A549 treated with RU486 at 1 μM for 4 hours (cell line): ENCODE measurements at places on chromosomes 2 and 18. TPM values are rescaled to one million over a fixed set of nuclear protein-coding genes. Genes with fewer than 3 reads are reported as not detected.

IL36B gene
- total RNA-seq = not detected in 5 replicates

TMEM237 gene
- 15.7 to 20.3 TPM (median 19.6 TPM) in 5 replicates for total RNA-seq

SCG2 gene
- 0.82 to 1.5 TPM (median 1.2 TPM) in 5 replicates for total RNA-seq

PCARE gene
- not detected in 5 replicates for total RNA-seq

AKAIN1 gene
- total RNA-seq = not detected in 5 replicates

FAM110C gene
- 0.06 to 0.30 TPM (median 0.16 TPM) in 5 replicates for total RNA-seq

FSHR gene
- 0.07 TPM in 1 of 5 replicates, not detected in the others for total RNA-seq

FTCDNL1 gene
- total RNA-seq = 1.8 to 2.8 TPM (median 2.5 TPM) in 5 replicates

ZAP70 gene
- not detected in 5 replicates for total RNA-seq

CXCR2 gene
- total RNA-seq = not detected in 5 replicates

FBXO36 gene
- total RNA-seq = 0.93 to 1.8 TPM (median 1.2 TPM) in 5 replicates

LOXHD1 gene
- total RNA-seq = not detected in 5 replicates

SPDYA gene
- total RNA-seq = 0.14 to 0.25 TPM in 2 of 5 replicates, not detected in the others

PFN4 gene
- total RNA-seq = 0.67 to 1.5 TPM (median 1.4 TPM) in 5 replicates

ELOA2 gene
- not detected in 5 replicates for total RNA-seq

TSPYL6 gene
- total RNA-seq = not detected in 5 replicates

PLA2R1 gene
- total RNA-seq = 1.4 to 2.9 TPM (median 2.6 TPM) in 5 replicates

LRRTM1 gene
- not detected in 5 replicates for total RNA-seq

CHRNA1 gene
- not detected in 5 replicates for total RNA-seq

UNC50 gene
- total RNA-seq = 31.1 to 47.9 TPM (median 43.7 TPM) in 5 replicates

GTF2A1L gene
- total RNA-seq = not detected in 5 replicates

SCN3A gene
- total RNA-seq = 0.02 TPM in 2 of 5 replicates, not detected in the others

TNP1 gene
- total RNA-seq = not detected in 5 replicates

GRB14 gene
- total RNA-seq = 3.5 to 6.5 TPM (median 5.2 TPM) in 5 replicates

SERPINB4 gene
- 0.11 to 0.18 TPM (median 0.15 TPM) in 4 of 5 replicates, not detected in the other for total RNA-seq

CAPN13 gene
- 0.07 to 0.08 TPM in 2 of 5 replicates, not detected in the others for total RNA-seq

GNLY gene
- not detected in 5 replicates for total RNA-seq

LGALSL gene
- 7.8 to 12.3 TPM (median 10.3 TPM) in 5 replicates for total RNA-seq

MARCHF4 gene
- 47.3 to 64.6 TPM (median 56.8 TPM) in 5 replicates for total RNA-seq

ZCCHC2 gene
- total RNA-seq = 8.3 to 10.0 TPM (median 9.6 TPM) in 5 replicates

SOX11 gene
- not detected in 5 replicates for total RNA-seq

PSMA8 gene
- total RNA-seq = not detected in 5 replicates

EGR4 gene
- total RNA-seq = 0.17 to 0.37 TPM (median 0.27 TPM) in 5 replicates

WDCP gene
- 11.4 to 13.3 TPM (median 12.1 TPM) in 5 replicates for total RNA-seq

GMPPA gene
- total RNA-seq = 33.3 to 39.2 TPM (median 37.5 TPM) in 5 replicates

SERPINB12 gene
- total RNA-seq = not detected in 5 replicates

CFC1 gene
- total RNA-seq = not detected in 5 replicates

LIMS2 gene
- 4.1 to 7.8 TPM (median 5.2 TPM) in 5 replicates for total RNA-seq

LRP1B gene
- 0.01 TPM in 1 of 5 replicates, not detected in the others for total RNA-seq

ASIC4 gene
- total RNA-seq = 0.05 to 0.07 TPM in 2 of 5 replicates, not detected in the others

FOXD4L1 gene
- 0.21 to 0.58 TPM (median 0.28 TPM) in 5 replicates for total RNA-seq

CHRNG gene
- not detected in 5 replicates for total RNA-seq

CYP27C1 gene
- 4.1 to 5.4 TPM (median 4.9 TPM) in 5 replicates for total RNA-seq

EFR3B gene
- total RNA-seq = 11.7 to 14.9 TPM (median 13.9 TPM) in 5 replicates

SRD5A2 gene
- 0.02 TPM in 2 of 5 replicates, not detected in the others for total RNA-seq

TM4SF20 gene
- 6.4 to 10.7 TPM (median 9.8 TPM) in 5 replicates for total RNA-seq

PRSS56 gene
- 0.14 to 0.27 TPM (median 0.22 TPM) in 4 of 5 replicates, not detected in the other for total RNA-seq

SLC5A7 gene
- total RNA-seq = not detected in 5 replicates

ASXL3 gene
- total RNA-seq = not detected in 5 replicates

COL4A4 gene
- total RNA-seq = 1.0 to 2.3 TPM (median 1.3 TPM) in 5 replicates
